Stimulated activated CD8-positive, alpha-beta memory T cell treated with anti-CD3 and anti-CD28 coated beads, Interleukin-2, amount 100 ng/mL, for 1 hour (primary cell): ENCODE measurements at places on chromosomes 5 and 9.

DNA sequence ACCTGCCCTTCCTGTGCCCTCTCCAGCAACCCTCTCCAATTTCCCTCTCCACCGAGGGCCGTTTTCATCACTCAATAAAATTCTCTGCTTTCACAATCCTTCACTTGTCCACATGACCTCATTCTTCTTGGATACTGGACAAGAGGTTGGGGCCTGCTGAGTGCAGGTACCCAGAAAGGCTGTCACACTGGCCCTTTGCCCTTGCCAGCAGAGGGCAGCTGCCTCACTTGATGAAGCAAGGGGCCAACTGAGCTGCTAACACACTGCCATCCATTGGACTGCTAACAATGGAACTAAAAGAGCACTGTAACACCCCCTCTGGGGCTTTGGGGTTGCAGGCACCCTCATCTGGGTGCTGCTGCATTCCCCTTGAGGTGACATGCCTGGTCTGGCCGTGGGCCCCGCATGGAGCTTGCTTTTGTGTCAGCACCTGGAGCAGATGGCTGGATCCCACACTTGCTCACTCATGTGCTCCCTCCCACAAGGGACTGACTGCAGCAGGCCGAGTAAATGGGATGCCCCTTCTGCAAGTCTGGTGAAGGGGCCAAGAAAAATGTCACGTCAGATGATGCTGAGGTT, 308.1 kb upstream of the ADCY2 start:
- DNase-seq = no peak

DNA sequence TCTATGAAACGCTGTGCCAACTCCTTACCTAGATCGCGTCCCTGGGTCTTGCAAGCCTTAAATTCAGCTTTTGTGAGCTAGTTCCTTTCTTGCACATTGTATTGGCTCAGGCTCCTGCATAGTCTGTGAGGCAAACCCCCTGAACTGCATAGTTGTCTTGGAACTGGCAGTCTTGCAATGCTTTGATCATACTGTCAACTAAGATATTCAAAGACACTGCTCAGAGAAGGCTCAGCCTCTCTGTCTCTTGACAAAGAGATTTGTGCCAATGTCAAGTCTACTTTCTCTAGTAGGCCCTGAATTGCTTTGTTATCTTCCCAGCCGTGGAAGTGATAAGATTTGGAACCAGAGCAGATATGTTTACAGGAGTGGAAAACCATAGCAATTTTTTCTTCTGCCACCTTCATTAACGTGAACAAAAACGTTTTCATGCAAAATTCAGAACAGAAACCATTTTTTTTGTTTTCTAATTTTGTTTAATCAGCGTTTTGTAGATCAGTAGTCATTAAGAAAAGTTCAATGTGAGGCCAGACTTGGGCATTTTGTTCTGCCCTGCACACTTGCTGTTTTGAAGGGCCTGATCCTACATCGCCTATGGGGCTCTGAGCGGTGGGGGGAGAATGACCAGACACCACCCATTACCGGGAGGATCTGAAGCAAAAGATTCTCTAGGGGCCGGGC, 27.6 kb upstream of the ENTREP1 start:
- DNase-seq = no peak

- no peak for DNase-seq
These were observed 383.7 kb upstream of the TRPC7 start for GRCh38 chr5:136749016-136749415.

GRCh38 chr5:107121793-107122519, 548.8 kb downstream of the EFNA5 start:
- no peak for DNase-seq

DNA sequence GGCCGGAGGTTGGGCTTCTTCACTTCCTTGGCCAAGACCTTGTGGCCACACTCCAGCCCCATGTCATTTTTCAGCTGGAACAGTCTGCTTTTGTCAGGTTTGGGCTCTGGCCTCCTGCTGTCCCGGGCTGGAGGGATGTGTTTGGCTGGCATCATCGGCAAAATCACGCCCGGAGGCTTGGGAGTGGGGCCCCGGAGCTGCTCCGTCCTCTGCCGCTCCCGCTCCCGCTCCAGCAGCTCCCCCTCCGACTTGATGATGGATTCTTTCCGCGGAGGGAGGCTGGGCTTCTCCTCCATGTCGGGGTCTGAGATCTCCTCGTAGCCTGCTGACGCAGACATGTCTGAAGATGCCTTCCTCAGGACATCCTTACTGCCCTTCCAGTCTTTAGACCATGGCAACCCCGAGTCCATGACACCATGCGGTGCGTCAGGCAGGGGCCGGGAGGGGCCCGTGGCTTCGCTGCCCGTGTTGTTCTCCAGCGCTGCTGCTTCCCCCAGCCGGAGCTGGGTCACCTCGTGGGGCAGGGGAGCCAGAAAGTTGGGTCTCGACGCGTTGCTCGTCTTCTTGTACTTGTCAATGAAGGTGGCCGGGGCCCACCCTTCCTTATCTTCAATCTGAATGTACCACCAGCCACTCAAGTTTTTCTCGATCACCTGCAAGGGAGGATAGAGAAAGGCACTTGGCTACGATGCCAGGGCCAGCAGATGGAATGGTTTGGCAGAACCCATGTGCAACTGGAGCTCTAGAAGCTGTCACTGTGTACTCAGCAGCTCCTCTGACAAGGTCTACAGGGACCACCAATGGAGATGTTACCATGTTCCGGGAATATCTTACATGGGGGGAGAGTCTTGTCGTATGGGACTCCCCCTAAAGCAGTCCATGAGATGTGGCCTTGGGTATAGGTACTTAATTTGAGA, 56.0 kb upstream of the UBTD2 start:
- DNase-seq = no peak

DNA sequence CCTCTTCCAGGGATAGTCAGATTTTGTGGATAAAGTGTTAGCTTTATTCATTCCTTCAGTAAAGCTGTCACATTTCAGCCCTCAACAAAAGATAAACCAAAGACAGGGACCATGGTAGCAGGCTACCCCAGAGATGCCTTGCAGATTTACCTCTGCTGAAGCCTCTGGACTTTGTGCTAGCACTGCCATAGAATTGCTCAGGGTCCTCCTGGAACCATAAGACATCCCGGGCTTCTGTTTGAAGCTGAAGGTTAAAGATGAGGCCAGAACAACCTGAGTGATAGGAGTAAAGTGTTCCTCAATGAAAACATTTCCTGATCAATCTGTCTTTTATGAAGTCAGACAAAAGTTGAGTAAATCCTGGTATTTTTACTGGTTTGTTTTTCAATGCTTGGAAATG, 57.5 kb upstream of the ARL15 start:
- DNase-seq = no peak

GRCh38 chr5:75031366-75031765, 21.0 kb downstream of the GCNT4 start:
- no peak for DNase-seq

GRCh38 chr9:86246752-86247161, 12.7 kb downstream of the C9orf153 start:
- no peak for DNase-seq

DNA sequence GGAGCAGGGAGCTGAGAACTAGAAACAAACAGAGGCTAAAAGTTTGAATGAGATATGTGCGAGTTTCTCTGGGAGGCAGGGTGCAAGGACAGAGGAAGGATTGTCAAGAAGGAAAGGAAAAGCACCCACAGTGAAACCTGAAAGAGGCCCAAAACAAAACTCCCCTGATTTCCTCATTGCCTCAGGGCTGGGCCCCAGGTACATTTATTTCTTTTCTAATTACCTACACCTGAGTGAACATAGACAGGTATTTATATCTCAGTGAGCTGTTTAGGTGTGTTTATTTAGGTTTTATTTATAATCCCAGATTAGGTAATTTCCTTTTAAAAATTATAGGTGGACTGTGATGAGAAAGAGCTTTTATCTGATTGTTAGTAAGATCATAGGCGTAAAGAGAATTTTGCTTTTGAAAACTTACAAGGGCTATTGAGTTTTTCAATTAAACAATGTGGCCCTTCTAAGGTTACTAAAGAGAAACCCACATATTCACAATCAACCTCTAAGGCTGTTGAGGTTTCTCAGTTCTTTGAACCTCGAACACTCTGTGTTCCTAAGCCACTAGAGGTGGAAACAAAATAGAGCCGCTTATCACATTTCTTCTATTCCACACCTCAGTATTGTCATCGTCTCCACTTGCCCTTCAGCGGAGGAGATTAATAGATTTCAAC, 344.8 kb downstream of the ZNF608 start:
- DNase-seq = no peak

- no peak for DNase-seq
These were observed 124.4 kb downstream of the PIK3R1 start for GRCh38 chr5:68339921-68340321.

- no peak for DNase-seq
These were observed 25.4 kb upstream of the TCF7 start for GRCh38 chr5:134088994-134089560.

DNA sequence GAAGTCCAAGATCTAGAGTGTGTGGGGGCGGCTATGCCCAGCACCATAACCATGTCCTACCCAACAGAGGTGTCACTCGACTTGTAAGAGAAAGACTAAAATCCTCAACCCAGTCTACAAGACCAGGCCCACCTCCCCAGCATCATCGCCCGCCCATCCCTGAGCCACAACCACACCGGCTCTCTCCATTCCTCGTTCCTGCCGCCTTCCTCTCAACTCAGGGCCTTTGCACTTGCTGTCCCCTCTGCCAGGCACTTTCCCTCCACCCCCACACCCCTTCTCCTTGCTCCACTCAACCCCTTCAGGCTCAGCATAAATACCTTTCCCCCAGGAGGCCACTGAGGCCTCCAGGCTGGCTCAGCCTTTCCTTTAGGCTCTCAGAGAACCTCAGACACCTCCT, 69.3 kb downstream of the PAX5 start:
- DNase-seq = no peak

DNA sequence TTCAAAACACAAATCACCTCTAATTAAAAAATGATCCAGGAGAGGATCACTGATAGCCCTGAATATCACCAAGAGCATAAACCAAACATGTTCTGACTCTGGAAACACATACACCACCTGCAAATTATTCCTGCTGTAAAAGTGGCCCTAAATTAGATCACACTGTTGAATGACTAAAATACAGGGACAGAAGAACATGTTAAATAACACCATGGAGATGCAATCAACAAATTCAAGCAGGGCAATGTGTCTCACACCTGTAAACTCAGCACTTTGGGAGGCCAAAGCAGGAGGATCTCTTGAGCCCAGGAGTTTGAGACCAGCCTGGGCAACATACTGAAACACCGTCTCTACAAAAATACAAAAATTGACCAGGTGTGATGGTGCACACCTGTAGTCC, 18.2 kb upstream of the SPOUT1 start:
- no peak for DNase-seq

DNA sequence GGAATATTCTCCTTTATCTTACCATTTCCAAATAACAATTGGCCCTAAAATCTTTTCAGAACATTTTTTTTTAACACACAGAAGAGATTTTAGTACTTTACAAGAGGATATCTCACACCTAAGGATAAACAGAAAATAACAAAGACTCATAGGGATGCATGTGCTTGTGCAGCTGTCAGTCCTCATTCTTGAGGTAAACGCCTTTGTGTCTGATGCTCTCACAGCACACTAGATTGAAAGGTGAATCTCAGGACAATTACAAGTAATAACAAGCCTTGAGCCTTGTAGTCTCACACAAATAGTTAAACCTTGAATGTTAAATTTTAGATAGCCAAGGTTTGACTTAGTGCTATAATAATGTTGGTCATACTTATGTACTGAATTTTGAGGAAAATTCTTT, 439.2 kb downstream of the PTPRD start:
- no peak for DNase-seq
